ENCODE measurements at places on chromosomes 7 and 10.

GRCh38 chr7:158702196-158702595 is 2.4 kb downstream of the NCAPG2 start:
- DNase-seq = no peak

DNA sequence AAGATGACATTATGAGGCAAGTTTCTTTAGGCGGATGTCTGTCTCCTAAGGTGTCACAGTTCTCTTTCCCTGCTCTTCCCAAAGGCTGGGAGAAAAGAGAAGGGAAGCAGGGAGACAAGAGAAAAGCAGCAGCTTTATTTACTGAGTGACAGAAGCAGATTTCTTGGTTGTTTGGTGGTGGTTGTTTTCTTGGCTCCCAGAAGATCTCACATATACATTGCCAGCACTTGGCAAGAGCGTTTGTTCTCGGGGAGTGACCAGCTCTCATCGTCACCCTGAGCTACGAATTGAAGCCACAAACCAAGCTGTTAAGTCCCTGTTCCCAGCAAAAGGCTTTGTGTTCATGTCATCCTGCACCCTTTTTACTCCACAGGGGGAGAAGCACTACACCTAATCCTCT is 11.4 kb downstream of the CDHR3 start:
- no peak for DNase-seq

DNA sequence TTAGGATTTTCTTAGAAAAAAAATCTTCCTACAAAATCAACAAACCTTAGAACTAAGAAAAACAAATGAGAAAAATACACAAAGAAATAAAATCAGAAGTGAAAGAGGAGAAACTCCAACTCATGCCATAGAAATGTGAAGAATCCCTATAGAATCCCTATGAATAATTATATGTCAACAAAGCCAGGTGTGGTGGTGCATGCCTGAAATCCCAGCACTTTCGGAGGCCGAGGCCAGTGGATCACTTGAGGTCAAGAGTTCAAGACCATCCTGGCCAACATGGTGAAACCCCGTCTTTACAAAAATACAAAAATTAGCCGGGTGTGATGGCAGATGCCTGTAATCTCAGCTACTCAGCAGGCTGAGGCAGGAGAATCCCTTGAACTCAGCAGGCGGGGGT is 27.1 kb downstream of the ACSM6 start:
- no peak for DNase-seq

- DNase-seq = no peak
These were observed 40.9 kb downstream of the GPR37 start for GRCh38 chr7:124724507-124725192.

DNA sequence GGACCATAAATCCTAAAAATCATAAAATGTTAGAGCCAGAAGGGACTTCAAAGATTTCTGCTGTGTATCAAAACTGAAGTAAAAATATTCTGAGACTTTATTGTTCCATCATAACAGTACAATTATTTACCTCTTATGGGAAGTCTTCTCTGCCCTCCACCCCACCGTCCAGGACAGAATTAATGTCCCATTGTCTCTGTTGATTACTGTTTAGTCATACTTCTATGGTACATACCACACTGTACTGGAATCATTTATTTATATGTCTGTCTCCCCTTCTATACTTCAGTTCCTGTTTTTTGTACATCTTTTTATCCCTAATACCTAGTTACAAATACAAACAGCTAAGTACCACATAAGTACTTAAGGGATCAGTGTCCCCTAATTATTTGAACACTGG is 91.4 kb upstream of the CAPZA2 start:
- DNase-seq = no peak
